Prostate gland (tissue), 2 donors: ENCODE measurements at places on chromosomes 2 and 18.

DNA sequence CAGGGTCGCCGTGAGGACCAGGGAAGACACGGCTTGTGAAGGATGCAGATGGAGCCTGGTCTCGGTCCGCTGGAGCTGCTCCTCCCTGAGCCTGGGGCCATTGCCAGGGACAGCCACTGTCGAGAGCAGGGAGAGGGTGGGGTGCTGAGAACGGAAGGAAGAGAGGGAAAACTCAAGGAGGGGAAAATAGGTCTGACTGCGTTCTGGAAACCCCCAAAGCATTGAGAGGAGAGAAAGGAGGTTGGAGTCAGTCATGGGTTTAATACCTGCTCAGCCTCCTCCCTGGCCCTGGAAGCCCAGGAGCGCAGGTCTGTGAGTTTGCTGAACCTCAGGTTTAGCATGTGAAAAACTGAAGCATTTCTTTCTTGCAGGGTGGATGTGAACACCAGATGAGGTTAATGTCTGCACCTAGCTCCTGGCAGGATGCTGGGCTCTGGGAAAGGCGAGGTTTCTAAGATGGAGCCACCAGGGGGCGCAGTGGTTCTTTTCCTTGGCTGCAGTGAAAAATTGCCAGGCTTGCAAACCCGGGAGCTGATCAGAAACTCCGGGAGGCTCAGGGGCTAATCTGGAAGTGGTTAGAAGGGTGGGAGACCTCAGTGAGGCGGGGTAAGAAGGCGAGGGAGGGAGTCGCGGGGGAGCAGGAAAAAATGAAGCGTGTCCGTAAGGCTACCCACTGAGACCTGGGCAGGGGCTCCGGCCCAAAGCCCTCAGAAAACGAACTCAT, 33.6 kb upstream of the RNF149 start:
- DNase-seq = peak; percentile 51

GRCh38 chr18:75587131-75587530, 159.6 kb upstream of the SMIM21 start:
- DNase-seq = no peak

DNA sequence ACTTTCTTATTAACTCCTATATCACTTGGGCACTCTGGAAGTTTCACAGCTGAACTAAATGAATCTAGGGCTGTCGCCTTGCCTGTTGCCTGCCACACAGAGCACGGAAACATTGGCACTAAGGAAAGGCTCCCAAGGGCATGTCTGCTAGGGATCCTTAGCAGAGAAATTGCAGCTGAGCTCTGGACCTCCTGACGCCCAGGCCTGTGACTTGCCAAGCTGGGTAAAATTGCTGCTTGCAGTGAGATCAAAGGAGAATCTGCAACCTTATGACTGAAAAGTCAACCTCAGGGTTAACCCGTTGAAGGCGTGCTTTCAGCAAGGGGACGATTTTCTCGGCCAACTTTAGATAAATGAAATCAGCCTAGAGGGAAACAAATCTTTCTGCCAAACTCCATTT, 189.8 kb downstream of the NCK2 start:
- no peak for DNase-seq

DNA sequence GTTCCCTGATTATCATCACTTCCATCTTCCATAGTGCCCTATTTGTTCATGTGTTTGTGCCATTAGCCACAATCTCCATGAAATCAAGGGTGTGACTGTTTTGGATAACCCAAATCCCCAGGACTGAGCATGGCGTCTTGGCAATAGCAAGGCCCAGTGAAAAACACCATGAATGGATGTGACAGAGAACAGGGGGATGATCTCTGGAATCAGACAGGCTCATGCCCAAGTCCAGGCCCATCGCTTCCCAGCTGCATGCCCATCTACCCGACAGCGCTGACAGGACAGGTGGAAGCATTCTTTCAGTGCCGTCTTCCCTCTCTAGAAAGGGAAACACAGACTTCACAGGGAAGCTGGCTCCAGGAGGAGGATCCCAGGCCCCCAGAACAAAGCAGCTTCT, 50.0 kb downstream of the HDLBP start:
- no peak for DNase-seq

DNA sequence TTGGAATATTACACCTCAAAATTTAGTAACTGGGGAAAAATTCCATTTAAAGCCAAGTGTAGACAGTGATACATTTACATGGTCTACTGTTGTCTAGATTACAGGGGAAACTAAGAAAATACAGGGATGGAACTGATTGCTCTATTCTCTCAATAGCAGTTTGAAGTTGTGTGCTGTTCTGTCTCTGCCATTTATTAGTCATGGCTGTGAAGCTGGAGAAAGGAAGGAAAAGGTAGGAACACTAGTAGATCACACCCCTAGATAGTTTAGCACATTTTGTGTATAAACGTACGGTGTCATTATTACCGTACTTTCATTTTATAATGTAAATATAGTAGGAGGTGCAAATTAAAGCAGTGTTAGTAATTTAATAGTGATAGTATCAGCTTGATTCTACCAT, 170.5 kb downstream of the PHLPP1 start:
- DNase-seq = no peak

GRCh38 chr18:60671021-60671420, 298.4 kb upstream of the MC4R start:
- no peak for DNase-seq

GRCh38 chr18:63837590-63837989, 49.9 kb upstream of the SERPINB2 start:
- DNase-seq = no peak

DNA sequence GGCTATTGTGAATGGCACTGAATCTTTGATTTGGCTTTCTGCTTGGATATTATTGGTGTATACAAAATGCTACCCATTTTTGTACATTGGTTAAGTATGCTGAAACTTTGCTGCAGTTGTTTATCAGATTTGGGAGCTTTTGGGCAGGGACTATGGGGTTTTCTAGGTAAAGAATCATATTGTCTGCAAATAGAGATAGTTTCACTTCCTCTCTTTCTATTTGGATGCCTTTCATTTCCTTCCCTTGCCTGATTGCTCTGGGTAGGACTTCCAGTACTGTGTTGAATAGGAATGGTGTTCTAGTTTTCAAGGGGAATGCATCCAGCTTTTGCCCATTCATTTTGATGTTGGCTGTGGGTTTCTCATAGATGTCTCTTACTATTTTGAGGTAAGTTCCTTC, 489.1 kb upstream of the LRATD1 start:
- DNase-seq = no peak

DNA sequence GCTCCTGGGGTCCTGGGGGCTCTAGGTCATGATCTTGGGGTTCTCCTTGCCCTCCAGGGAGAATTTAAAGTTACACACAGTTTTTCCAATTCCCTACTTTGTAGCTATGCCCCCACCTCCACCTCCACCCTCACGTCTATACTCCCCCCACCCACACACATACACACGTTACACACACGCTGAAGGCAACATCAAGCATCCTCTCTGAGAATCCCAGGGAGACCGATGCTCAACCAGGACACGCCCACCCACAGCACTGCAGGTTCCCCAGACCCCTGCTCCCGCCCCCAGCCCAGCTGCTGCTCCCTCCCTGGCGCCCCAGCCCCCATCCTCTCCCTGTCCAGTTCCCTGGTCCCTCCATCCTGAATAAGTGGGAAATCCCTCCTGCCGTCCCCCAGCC, 6.4 kb upstream of the TNS1 start:
- no peak for DNase-seq

- no peak for DNase-seq
Measured at GRCh38 chr2:205811387-205811786, 129.1 kb downstream of the NRP2 start.

GRCh38 chr2:85369500-85369899, 14.9 kb downstream of the ELMOD3 start:
- peak; percentile 76 for DNase-seq

DNA sequence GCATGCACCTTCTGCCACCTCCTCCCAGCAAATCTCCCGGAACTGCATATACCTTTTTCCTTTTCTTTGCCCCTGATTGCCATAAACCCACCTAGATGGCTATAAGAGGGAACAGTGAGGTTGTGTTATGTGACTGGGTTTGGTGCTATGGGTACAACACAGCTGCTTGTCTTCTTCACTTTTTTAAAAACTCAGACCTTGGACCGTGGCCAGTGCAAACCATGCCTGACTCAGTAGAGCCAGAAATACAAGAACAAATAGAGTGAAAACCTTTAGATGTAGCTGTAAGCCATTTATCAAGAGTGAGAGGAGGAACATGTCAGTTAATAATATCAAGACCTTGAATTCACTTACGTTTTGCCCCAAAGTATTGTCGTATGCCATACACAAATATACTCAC, 267.4 kb upstream of the CHAC2 start:
- peak; percentile 9 for DNase-seq

- no peak for DNase-seq
Measured at GRCh38 chr2:6053743-6054142, 361.6 kb downstream of the SOX11 start.

- no peak for DNase-seq
Measured at GRCh38 chr2:71005271-71006202, 10.9 kb upstream of the TEX261 start.

DNA sequence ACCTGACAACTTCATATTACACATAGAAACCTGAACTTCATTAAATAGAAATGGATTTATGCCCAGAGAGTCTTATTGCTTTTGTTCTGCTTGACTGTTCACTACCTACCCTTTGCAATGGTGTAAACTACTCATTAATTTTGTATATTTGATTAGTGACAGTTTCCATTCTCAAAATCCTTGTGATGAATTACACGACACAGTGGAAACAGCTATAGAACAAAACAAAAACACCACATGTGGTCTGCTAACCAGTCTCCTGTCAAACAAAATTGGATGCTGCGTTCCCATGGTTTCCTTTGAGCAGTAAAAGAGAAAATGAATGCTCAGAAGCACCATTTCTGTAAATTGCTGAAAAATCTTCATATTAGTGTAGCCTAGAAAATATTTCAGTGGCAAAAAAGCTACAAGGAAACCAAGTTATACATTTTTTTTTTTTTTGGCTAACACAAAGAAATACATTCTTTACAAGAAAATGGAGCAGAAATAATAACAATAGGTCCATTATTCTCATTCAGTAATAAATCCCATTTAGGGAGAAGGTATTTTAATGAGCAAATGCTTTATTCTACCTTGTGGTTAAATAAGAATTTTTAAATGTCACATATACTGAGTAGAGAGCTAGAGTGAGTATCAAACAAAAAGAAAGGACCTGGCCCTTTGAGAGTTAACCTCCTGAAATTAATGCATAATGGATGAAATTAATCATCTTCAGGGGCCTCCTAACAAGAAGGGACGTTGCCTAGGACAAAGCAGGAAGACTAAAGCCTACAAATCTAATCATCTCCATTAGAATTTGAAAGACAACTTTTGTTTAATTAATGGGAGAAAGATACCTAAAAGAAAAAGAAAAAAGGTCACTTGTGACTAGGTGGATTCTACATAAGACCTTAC, 355.1 kb upstream of the ZC3H15 start:
- DNase-seq = no peak

DNA sequence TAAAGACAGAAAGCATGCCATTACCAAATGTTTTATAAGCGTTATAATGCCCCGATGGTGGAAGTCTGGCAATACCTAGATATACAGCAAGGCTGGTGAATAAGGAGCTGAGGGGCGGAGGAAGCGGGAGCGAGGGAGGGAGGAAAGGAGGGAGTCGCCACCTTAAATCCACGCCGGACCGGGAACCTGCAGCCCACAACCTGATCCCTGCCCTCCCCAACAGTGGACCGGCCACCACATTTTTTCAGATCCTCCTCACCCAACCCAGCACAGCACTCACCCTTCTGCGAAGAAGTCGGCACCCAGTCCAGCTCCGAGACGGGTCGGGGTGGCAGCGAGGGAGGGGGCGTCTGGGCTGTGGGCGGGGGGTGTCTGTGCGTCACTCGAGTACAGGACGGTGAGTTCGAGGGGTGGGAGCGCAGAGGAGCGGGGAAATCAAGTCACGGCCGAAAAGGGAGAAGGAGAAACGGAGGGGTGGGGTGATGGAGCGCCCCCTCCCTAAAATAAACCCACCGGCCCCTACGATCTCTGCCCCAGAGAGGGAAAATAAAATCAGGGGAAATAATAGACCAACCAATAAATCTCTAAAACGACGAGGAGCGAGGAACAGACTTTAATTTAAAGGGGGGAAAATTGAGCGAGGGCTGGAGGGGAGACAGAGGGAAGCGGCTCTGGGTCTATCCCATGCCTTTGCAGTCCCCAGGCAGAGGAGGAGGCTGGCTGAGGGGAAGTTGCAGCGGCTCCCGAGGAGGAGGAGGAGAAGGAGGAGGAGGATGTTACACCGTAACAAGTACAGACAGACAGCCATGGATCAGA, 96.5 kb upstream of the SERTAD2 start:
- peak; percentile 61 for DNase-seq
